ENCODE measurements at places on chromosomes 12 and 14. TPM values are rescaled to one million over a fixed set of nuclear protein-coding genes. Genes with fewer than 3 reads are reported as not detected.

DNA sequence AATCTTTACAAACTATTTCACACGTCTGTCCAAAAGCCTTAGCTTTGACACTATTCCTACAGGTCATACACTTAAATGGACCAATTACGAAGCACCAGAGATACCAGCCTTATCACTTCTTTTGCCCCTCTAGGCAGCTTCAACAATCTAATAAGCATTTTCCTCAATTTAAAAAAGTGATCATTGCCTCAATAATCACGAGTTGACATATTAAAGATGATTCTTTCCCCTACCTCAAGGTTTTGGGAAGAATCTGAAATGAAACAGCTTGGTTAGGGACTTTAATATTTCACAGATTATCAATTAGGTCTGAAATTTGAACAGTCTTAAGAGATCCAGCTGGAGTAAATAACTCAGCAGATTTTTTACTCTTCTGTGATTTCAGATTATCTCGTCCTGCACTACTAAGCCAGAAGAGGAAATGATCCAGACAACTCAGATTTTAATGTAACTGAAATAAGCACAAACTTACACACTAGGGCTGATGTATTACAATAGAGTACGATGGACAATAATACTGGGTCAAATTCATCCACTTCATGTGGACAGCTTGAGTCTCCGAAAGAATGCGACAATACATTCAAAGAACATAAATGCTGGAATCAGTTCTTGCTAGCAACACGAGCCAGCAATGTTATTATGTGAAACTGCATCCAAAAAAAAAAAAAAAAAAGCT is 15.9 kb downstream of the UBE2N start:
- DNase-seq, result no peak
- H3K4me3 ChIP-seq, result no peak overlapping the region
- no peaks in the 10 kb centered on the region for H3K27me3 ChIP-seq
- H3K36me3 ChIP-seq, result peaks cover 16% of the 10 kb centered on the region

The COX8C gene
- total RNA-seq, result not detected

The PRPH gene
- total RNA-seq, result not detected

The SLC17A8 gene
- not detected for total RNA-seq

The PPM1A gene
- total RNA-seq, result 45.2 TPM

- no peak for DNase-seq
- no peak overlapping the region for H3K4me3 ChIP-seq
- H3K36me3 ChIP-seq, result no peaks in the 10 kb centered on the region
- peaks cover 5% of the 10 kb centered on the region for H3K4me1 ChIP-seq
- H3K27ac ChIP-seq, result no peak overlapping the region
Measured at GRCh38 chr12:1457901-1458300, 136.5 kb downstream of the FBXL14 start.

The RILPL2 gene
- total RNA-seq, result 5.1 TPM

GRCh38 chr12:87254381-87255030 is 774.7 kb downstream of the C12orf50 start:
- no peak for DNase-seq
- no peaks in the 10 kb centered on the region for H3K4me1 ChIP-seq
- H3K27me3 ChIP-seq, result no peaks in the 10 kb centered on the region
- H3K4me3 ChIP-seq, result no peak overlapping the region

The CYP27B1 gene
- 2.3 TPM for total RNA-seq

DNA sequence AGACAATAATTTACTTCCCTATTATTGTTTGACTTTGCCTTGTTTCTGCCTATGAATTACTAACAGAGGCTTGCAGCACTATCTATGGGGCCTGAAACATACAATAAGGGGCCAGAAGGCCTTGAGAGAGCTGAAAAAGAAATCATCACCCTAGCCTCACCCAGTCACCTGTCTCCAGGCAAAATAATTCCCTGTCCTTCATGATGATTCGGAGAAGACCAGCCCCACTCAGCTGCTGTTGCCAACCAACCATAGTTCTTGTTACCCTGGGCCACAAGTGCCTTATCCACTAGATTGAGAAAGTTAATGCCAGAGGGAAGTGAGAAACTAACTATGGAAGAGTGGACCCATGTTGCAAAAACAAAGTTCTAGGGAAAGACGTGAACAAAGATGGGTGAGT is 97.1 kb downstream of the ARF6 start:
- H3K36me3 ChIP-seq, result peaks cover 19% of the 10 kb centered on the region
- no peak for DNase-seq
- peak overlapping the region; percentile 1 for H3K27ac ChIP-seq
- H3K4me3 ChIP-seq, result no peak overlapping the region

The AQP6 gene
- not detected for total RNA-seq

The GDF11 gene
- total RNA-seq, result 12.4 TPM
